ENCODE measurements at places on chromosomes 5 and 9.

- peak; percentile 58 for DNase-seq
Observed at GRCh38 chr5:133113331-133114061, 61.7 kb downstream of the HSPA4 start.

GRCh38 chr9:6904371-6904770 lies 146.6 kb downstream of the KDM4C start:
- no peak for DNase-seq

DNA sequence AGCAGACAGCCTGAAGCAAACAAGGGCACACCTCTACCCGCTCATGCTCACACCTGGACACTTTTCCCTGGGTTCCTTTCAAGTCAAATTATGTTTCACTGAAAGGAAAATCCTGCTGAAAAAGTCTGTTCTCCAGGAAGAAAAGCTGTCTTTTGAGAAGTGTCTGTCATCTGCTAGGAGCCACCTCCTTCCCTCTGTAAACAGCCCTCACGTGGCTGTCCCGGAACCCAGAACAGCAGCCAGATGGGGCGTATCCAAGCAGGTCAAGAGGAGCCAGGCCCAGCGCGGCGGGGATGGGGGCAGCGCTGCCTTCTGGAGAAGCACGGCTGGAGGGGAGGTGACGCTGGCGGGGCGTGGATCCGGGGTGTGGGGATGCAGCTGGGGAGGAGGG lies at the start of gene PNPLA7:
TSS of gene PNPLA7 (minus strand) at position 172 of the 391 bp plus-strand sequence. CDS start 205 bp downstream, outside the sequence.
- DNase-seq = peak; percentile 50

- no peak for DNase-seq
Observed at GRCh38 chr9:133803028-133803585, 65.0 kb upstream of the SARDH start.

DNA sequence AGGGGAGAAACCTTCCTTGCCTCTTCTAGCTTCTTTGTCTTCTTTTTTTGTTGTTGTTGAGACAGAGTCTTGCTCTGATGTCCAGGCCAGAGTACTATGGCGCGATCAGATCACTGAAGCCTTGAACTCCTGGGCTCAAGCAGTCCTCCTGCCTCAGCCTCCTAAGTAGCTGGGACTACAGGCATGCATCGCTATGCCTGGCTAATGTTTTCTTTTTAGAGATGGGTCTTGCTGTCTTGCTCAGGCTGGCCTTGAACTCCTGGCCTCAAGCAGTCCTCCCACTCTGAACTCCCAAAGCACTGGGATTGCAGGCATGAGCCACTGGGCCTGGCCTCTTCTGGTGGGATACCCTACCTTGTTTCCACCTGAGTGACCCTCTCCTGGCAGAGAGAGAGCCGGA lies 3.4 kb upstream of the PAXX start:
- DNase-seq = no peak

DNA sequence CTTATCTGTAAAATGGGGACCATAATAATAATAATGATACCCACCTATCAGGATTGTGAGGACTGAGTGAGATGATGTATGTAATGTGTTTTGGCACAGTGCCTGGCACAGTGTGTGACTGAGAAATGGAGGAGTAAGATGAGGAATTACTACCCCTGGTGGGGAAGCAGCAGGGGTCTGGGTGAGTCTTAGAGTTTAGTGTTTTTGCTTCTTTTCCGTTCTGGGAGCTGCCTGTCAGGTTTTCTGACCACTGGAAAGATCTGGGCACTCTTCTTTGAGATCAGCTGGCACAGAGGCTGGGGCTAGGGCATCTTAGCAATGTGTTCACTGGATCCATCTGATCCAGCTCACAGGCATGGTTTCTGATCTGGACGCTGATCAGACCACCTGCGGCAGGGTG lies 8.5 kb downstream of the LCP2 start:
- DNase-seq = no peak

DNA sequence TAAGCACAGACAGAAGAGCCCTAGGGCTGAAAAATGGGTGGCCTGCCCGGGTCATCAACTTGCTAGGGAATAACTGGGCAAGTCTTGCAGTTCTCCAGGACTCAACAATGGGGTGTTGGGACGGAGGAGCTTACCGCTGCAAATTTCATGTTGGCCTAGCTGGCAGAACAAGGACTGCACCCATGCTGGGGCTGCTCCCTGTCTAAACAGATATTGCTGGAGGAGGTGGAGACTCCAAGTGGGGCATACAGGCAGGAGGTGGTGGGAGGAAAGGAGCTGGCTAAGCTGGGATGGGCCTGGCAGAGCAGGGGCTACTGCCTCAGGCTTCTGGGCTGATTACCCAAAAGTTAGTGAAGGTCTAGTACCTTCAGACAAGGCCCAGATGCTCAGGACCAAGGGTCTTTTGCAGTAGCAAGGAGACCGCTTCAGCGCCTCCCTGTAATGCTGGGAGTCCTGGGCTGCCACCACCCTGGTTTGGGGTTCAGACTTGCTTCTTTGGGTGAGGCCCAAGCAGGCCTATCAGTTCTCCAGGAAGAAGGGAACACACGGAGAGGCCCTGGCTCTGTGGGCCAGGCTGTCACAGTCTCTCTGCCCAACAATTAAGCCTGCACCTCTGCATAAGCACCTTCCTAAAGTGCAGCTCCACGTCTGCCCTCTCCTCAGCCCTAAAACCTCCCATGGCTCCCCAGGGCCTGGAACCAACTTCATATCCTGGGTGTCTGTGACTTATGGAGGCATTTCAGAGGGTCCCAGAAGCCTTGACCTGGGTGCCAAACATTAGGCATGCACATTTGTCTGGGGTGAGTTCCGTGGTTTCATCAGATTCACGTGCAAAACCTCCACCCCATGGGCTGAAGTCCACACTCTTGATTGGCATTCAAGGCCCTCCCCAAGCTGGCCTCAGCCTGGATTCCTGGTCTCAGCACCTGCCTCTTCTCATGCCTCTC lies 24.2 kb upstream of the KIF12 start:
- no peak for DNase-seq

DNA sequence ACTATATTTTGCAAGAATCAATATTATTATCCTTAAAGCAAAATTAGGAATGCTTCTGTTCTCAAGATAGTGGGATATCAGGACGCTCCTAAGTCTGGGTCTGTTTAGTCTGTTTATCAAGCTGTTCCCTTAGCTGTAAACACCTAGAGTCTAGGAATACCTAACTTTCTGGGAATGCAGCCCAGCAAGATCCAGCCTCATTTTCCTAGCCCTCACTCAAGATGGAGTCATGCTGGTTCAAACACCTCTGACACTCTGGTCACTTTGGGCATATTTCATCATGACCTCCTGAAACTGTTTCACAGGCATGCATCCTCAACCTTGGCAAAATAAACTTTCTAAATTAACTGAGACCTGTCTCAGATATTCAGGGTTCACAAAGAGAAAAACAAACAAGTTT lies 14.4 kb upstream of the MRPS30 start:
- no peak for DNase-seq

DNA sequence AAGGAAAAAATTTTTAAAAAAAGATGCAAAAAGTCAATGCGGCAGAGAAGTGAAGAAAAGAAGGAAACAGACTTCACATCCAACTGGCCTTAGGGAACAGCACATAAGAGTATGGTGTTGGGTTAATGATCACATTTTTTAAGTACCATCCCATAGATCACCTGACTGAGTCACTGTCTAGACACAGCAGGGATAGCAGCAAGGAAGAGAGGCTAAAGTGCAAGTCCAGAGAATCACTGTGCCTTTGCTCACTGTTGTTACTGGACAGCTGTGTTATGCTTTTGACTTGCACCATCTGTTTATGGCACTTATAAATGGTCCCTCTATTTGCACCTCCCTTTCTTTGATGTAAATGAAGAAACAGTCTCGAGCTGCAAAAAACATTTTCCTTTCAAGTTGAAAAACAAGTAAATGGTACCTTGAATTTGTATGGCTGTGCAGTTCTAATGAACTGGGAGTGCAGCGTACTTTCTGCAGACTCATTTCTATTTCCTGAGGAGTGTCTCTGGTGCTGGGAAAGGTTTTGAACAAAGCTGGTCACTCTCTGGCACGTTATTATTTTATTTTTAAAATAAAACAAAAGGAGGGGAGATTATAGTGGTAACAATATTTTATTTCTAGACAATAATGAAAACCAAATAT lies 84.2 kb downstream of the TRPM6 start:
- no peak for DNase-seq

GRCh38 chr5:173648308-173648866 lies 31.9 kb upstream of the BOD1 start:
- DNase-seq = no peak

- DNase-seq = no peak
Observed at GRCh38 chr9:121813519-121814210, 162.2 kb downstream of the DAB2IP start.

- DNase-seq = no peak
Observed at GRCh38 chr9:27791311-27791710, 218.0 kb upstream of the C9orf72 start.

GRCh38 chr9:90914868-90915483 lies 113.4 kb downstream of the SYK start:
- DNase-seq = peak; percentile 73

- no peak for DNase-seq
Observed at GRCh38 chr5:138445547-138446271, 6.9 kb downstream of the REEP2 start.

DNA sequence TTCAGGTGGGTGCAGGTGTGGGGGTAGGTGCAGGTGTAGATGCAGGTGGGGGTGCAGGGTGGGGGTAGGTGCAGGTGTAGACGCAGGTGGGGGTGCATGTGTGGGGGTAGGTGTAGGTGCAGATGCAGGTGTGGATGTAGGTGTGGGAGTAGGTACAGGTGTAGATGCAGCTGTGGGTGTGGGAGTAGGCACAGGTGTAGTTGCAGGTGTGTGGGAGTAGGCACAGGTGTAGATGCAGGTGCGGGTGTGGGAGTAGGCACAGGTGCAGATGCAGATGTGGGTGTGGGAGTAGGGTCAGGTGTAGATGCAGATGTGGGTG lies 94.6 kb downstream of the PHF2 start:
- no peak for DNase-seq

DNA sequence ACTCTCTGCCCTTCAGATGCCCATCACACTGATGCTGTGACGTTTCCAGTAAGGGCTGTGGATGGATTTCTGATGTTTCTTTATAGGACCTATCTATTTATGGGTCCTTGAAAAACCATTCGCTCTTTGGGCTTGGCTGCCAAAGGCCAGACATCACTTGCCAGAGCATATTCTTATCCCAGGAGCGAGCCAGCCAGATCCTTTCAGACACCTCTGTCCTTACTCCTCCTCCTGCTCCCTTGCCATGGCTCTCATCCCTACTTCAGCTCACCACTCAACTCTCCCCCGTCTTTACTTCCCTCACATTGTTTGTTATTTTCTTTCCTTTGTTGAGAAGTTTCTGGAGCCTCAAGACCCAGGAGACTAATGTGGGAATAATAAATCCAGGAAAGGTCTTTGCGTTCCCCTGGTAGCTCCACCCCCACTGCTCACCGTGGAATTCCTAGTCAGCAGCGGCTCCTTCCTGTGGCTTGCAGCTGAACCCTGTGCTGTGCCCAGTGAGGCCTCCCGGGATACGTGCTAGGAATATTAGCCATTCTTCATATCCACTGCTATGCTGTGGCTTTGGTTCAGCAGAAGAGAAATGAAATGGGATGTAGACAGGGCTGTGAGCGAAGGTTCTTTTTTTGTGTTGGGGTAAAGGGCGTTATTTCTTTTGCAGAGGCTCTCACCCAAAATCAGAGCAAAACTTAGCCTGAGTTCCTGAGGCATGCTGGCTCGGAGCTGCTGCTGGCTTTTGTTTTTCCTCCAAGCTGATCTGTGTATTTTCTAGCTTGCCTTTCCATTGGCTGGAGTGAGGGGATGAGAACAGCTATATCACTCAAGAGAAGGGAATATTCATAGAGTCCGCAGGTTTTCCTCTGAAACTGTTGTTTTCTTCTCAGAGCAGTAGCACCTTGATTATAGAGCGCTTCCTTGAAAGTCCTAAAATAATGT lies 171.1 kb downstream of the SAXO1 start:
- no peak for DNase-seq

GRCh38 chr9:124887832-124888231 lies 25.9 kb downstream of the ARPC5L start:
- no peak for DNase-seq

GRCh38 chr5:114089259-114089658 lies 272.6 kb upstream of the KCNN2 start:
- no peak for DNase-seq

GRCh38 chr5:1011226-1011631 lies 2.6 kb downstream of the NKD2 start:
- DNase-seq = peak; percentile 30

- no peak for DNase-seq
Observed at GRCh38 chr5:45376417-45376816, 319.8 kb downstream of the HCN1 start.

DNA sequence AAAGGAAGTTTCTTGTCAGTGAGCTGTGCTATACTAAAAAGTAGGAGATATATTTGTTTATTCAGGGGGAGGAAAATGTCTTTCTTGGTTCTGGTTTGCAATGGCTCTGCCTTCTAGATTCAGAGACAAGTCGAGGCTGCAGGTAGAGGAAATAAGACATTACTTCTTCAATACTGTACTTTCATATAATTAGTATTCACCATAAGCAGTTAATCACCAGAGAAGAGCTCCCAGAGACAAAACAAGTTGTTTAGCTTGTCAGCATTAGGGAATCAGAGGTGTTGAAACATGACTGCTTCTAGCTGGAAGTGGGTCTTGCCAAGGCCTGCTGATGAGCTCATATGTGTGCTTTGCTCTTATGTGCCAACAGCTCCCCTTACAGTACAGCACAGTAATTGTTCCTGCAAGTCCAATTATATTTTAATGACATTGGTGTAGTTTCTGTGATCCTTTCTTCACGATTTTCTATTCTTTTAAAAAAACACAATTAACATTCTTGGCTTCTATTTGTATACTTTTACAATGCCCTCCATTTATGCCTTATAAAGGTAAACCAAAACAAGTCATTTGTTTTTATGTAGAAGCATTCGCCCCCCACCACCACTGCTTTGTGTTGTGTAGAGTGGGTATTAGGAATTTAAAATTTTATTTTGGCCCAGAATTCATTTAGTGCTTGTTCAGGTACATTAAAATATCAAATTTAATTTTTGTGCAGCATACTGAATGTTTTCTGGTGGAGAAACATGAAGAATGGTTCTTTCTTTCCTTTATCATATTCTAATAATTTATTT lies 112.2 kb downstream of the RPS23 start:
- DNase-seq = no peak

- no peak for DNase-seq
Observed at GRCh38 chr5:110329955-110330525, 396.4 kb downstream of the TMEM232 start.

DNA sequence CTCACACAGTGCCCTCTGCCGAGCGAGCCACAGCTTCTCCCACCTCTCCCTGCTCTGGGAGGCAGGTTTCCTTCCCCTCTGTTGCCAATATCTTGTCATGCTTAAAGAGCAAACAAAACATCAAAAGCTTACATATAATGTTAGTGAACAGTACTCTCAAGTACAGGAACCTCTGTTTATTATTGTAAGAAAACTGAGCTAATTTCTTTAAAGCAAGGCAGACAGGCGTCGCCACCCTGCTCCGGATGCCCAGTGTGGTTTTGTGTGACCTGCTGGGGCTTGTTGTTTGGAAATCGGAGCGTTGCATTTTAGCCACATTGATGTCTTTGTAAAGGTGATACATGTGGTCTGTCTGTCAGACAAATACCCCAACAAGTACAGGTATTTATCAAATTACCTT lies 401.4 kb upstream of the IRX1 start:
- DNase-seq = no peak

Measured in activated naive CD4-positive, alpha-beta T cell treated with Interleukin-2 at 50 U/mL for 16 hours (primary cell).